ENCODE measurements at places on chromosomes 3 and 15.
A peak's percentile ranks its signal among the peaks of the same experiment; 100 is the strongest.

DNA sequence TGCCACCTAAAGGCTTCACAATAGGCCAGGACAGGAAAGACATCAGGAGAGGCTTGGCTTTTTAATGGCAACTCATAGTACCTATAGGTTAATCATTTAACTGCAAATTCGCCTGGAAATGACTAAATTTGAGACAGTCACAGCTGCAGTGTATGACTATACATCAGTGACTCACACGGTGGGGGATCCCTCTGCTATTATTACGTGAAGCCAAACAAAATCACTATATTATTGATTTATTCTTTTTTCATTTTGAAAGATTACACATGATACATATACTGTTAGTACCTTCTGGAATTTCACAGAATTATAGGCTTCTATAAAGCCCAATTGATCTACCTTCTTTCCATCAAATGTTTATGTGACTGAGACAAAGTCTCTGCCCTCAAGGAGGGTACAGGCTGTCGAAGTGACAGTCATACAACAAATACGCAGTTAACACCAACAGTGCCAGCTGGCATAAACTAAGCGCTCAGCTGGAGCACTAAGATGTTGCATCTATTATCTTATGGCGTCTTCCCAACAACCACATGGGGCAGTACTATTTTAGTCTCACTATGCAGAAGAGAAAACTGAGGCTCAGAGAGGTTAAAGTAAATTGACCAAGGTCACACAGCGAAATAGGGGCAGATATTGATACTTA lies 82.0 kb upstream of the LMOD3 start:
- DNase-seq = peak; percentile 64

- no peak for DNase-seq
Observed at GRCh38 chr15:91465696-91466095, 365.6 kb downstream of the SV2B start.

DNA sequence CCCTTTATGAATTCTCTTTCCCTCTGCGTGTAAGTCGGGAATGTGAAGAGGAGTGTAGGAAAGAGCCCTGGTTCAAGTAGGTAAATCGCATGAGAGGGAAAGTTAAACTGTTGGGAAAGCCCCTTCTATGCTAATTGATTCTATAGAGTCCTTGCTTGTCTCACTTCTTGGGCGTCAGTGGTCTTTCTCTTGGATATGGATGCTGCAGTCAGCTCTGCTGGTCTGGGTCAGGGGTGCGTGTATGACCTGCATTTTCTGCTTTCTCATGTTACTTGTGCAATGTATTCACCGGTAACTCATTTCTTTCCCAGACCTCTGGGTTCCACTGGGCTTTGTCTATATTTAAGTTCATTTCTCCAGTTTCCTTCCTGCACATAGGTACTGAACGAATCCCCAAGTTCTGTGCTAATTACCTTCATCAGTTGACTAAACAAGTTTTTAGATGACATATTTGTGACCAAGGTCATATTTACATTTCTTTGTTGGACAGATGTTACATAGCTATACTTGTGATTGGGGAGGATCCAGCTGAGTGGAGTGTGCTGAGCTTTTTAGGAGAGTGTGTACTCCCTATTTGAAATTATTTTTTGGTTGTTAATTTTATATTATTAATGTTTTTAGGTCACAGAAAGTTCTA lies 1.4 kb downstream of the SETD5 start:
- no peak for DNase-seq

DNA sequence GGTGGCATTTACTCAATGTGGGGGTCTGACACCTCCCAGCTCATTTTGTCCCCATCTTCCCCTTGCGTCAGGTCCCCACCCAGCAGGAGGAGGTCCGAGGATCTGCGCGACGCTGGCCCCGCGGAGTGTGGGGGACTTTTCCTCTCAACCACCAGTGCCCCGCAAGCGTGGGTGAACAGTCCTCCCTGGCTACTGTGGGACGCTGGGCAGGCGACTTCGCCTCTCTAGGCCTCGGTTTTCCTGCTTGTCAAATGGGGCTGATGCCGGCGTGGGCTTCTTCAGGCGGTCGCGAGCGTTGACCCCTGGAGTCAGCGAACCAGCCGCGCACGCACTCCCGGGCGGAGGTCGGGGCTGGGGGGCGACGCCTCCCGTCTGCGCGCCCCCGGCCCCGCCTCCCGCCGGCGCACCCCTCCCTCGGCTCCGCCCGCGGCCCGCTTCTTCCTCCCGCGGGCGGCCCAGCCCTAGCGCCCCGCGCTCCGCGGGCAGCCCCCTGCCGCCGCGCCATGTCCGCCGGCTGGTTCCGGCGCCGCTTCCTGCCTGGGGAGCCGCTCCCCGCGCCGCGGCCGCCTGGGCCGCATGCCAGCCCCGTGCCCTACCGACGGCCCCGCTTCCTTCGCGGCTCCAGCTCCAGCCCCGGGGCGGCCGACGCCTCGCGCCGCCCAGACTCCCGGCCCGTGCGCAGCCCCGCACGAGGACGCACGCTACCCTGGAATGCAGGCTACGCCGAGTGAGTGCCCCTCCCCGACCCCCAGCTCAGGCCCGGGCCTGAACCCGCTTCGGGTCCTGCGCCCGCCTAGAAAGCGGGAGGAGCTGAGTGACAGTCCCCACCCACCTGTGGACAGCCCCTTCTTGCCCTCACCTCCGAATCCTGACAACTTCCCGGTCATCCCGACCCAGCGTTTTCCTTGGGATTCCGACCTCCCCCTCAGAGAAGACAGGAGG lies at the start of gene PPM1M:
Gene PPM1M, plus strand, starts transcription at position 438 of the 942 bp plus-strand sequence. Its CDS starts 66 bp downstream, at position 504.
- DNase-seq = peak; percentile 72

DNA sequence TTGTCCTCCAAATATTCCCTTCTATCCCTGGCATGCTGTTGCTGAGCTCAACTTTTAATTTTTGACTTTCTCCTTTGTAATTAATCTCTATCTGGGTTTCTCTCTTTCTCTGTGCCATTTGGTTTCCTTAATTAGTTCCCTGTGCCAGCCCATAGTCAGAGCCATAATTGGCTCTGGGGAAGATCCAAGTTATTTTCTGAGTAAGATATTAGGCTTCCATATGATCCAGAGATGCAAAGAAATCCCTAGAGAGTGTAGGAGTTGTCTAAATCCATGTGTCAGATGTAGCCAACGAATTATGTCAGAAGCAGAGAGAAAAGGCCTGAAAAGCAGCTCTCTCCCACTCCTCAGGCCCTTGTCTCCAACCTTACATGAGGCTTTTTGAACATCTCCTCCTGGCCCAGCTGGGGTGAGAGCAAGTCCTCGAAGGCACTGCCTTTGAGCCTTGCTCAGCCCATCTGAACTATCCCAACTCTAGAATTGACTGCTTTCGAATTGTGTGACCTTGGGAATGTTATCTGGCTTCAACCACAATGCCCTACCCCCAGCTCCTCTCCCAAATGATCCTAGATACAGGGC lies 46.4 kb downstream of the MOBP start:
- DNase-seq = no peak

- DNase-seq = no peak
Observed at GRCh38 chr3:21229426-21230135, 521.4 kb downstream of the ZNF385D start.

- DNase-seq = no peak
Observed at GRCh38 chr15:31145271-31145911, 43.9 kb upstream of the TRPM1 start.

DNA sequence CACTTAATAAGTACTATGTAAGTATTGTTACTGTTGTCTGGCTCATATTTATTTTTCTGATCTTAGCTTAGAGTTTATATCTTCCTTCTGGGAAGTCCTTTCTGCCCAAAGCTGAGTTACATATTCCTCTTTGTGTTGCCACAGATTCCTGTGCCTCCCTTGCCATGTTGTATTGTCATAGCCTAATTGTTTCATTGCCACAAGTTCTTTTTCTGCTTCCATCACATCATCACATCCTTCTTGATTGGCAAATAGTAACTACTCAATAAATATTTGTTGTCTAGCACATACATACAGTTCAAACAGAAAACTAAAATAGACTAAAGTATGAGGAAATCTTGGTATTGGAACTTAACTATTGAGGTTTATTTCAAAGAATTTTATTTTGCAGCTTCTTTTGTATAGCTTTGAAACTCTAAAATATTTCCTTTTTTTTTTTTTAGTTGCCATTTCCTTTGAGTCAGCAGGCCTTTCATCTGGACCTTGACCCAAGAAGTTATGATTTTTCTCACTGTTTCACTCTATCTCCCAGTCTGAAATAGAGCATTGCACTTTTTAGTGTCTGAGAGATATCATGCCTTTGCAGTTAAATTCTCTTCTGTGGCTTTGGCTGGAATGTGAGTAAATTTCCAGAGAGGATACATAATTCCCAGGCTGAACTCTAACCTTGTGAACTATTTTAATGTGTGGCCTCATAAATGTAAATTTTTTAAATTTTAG lies 98.2 kb downstream of the ZNF609 start:
- DNase-seq = no peak

DNA sequence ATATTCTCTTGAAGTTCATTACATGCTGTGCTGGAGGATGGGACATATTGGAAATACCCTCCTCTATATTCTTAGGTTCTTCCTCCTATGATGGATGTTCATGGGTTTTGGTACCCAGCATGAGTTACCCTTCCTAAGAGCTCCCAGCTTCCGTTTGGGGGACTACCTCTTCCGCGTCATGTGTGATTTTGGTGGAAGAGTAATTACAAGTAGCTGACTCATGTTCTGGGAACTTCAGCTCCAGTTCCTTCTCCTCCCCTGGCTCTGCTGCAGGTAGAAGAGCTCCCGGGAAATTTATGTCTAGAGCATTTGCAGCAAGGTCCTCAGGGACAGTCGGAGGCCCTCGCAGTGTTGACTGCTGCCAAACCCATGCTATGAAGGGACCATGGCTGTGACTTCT lies 208.8 kb upstream of the IL12A start:
- no peak for DNase-seq

DNA sequence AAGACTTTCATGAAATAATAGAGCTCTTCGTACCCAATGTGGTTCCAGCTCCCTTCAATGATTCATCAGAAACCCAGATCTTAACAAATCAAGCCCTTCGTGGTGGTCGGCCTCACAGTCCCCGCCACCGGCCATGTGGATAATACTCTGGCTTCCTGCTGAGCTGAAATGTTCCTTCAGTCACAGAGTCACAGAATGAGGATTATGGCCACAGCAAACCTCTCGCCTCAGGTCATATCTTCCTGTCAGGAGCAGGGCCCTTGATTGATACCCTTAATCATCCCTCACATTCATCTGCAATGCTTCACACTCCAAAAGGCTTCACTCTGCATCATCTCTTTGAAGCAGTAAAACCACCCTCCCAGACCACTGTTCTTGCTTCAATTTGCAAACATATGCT lies 452.6 kb downstream of the OCA2 start:
- DNase-seq = no peak

GRCh38 chr3:115859002-115859807 lies 235.9 kb downstream of the GAP43 start:
- no peak for DNase-seq

DNA sequence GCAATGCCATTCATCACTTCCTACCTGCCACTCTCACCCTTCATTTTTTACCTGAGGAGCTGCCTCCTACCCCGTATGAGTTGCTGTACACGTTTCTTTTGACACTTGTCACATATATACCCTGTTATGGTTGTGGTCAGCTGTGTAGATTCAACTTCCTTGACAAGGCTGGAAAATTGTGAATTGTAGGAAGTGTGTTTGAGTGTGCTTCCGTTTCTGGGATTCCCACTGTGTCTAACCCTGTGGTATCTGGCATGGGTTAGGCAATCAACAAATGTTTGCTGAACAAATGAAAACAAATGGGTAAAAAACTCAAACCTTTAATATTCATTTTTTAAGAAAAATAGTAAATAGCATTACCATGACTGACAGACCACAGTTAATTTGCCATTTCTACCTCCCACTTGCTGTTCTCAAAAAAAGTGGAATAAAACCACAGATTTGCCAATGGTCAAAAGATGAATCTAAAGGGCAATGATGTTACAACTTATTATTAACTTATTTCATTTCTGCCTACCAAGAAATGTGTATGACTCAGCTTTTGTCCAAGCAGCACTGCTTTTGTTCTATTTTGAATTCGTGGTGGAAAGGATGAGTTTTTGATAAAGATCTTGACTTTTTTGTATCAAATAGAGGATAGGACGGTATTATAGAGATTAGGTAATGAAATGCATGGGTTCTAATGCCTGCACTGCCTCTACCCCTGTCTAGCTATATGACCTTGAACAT lies 404.6 kb downstream of the LPP start:
- no peak for DNase-seq

GRCh38 chr3:44596621-44597020 lies 11.9 kb downstream of the ZNF660 start:
- no peak for DNase-seq

GRCh38 chr15:51094606-51095569 lies at the start of gene TNFAIP8L3:
Gene TNFAIP8L3, minus strand, starts transcription at chr15:51094906. Its CDS starts 311 bp downstream, at chr15:51094595.
- no peak for DNase-seq

- DNase-seq = no peak
Observed at GRCh38 chr3:143203848-143204247, 84.3 kb downstream of the CHST2 start.

DNA sequence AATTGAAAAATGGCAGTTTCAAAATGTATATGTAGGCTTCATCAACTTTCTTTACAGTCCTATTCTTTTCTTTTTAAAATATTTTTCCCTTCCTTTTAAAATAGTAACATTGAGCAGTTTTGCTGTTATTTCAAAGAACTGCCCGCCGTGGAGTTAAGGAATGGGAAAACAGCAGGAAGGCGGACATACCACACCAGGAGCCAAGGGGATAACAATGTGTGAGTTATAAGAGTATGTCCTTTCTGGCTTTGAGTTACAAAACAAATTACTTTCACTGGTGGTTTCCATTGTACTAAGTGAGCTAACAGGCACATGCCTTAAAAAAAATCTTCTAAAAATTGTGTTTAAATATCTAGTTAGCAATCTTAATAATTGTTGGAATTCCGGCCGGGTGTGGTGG lies 37.4 kb upstream of the FBXL22 start:
- no peak for DNase-seq

DNA sequence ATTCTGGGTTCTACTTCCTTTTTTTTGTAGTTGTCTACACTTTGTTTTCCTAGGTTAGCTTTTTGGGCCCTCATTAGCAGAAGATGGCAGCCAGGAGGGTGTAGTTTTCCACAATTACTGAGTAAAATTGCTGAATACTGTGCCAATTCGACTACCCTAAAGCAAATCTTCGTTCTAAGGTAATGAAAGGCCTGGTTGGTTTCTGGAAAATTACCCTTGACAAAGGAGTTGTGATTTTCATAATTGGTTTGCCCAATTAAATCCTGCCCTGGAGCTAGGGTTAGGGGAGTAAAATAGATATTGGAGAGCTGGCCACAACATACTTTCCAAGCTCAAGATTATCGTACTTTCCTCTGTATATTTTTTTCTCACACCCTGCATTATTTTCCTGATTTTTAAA lies 293.0 kb downstream of the OXSM start:
- DNase-seq = no peak

DNA sequence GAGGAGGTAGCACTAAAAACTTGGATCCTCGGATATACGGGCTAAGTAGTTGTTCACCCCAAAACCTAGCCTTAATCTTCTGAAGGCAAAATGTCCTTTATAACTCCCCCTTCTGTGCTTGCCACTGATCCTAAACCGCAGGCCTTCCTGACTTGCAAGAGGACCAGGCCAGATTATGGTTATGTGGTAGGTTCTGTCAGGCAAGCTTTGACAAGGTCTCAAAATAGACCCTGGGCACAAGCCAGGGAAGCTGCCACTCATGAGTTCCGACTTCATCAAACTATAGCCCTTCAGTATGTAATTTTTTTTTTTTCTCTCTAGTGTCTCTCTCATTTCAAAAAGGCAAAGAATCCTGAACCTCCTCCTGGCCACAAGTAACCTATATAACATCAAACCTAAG lies 3.2 kb downstream of the LRRFIP2 start:
- DNase-seq = no peak
